ENCODE measurements at places on chromosomes 5 and 9. TPM values are rescaled to one million over a fixed set of nuclear protein-coding genes. Genes with fewer than 3 reads are reported as not detected.

- peak; percentile 84 for DNase-seq
Measured at GRCh38 chr9:133971981-133972941, 19.9 kb downstream of the VAV2 start.

GRCh38 chr9:135244271-135245221 lies 157.1 kb downstream of the OLFM1 start:
- DNase-seq: no peak

- DNase-seq: no peak
Measured at GRCh38 chr5:57817924-57818323, 335.3 kb upstream of the ACTBL2 start.

GRCh38 chr9:129703667-129704355 lies 38.4 kb downstream of the PRRX2 start:
- no peak for DNase-seq

GRCh38 chr5:160458806-160459800 lies 37.4 kb downstream of the PTTG1 start:
- DNase-seq: no peak

GRCh38 chr5:14396066-14396465 lies 185.5 kb upstream of the OTULINL start:
- DNase-seq: no peak

GRCh38 chr5:101843055-101843454 lies 453.0 kb downstream of the SLCO4C1 start:
- DNase-seq: no peak

DNA sequence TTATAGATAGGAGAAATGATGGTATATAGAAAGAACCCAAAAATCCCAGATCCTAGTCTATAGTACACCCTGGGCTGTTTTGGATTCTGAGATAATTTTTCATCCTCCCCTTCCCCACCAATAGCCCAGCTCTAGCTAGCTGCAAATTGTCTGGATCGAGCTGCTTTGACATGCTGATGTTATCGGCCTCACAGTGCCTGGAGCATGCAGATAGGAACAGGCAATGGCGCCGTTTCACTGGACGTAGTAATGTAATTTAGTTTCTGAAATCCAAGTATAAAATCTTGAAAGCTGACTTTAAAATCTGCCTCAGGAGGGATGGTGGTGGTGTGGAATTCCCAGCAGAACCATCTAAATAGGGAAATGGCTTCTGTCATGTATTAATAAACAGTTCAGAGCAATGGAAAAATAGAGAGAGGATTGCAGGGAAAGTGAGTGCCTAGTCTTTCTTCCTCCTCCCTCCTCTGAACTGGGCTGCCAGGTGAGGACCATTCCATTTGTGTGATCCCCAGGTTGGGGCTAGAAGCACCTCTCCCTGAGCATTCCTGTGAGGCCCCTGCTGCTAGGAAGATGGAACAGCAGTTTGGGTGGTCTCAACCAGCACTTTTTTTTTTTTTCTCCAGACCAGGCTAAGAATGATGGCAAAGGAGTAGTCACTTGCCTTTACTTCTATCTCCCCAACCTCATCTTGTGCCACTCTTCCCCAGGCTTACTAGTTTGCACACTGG lies 31.9 kb downstream of the FAM219A start:
- no peak for DNase-seq

- peak; percentile 46 for DNase-seq
Measured at GRCh38 chr5:138241688-138242571, 28.8 kb upstream of the CDC23 start.

GRCh38 chr9:12133416-12133815 lies 559.8 kb upstream of the TYRP1 start:
- DNase-seq: no peak

GRCh38 chr9:69297300-69297980 lies 27.6 kb upstream of the ENTREP1 start:
- DNase-seq: no peak

DNA sequence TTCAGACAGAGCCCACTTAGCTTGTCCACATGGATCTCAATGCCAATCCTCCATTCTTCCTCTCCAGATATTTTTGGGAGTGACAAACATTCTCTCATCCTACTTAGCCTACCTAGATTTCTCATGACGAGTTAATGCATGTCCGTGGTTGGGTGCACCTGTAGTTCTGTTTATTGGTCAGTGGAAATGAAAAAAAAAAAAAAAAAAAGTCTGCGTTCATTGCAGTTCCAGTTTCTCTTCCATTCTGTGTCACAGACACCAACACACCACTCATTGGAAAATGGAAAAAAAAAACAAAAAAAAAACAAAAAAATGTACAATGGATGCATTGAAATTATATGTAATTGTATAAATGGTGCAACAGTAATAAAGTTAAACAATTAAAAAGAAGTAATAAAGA lies 59.0 kb downstream of the BASP1 start:
- no peak for DNase-seq

- DNase-seq: no peak
Measured at GRCh38 chr5:72154076-72154756, 46.9 kb downstream of the MAP1B start.

GRCh38 chr9:134319306-134320125 lies 6.7 kb upstream of the RXRA start:
- no peak for DNase-seq

DNA sequence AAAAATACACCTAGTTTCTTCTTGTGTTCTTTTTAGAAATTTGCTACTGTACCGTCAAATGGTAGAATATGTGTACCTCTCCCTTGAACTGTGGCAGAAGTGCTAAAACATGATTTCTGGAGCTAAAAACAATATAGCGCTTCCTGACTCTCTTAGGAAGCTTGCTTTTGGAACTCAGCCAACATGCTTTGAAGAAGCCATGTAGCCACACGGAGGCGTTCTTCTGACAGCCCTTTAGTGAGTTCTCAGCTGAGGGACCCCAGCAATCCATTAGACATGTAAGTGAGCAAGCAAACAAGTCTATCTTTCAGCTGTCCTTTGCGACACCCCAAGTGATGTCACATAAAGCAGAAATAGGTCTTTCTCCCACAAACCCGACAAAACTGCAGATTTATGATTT lies 917.0 kb downstream of the CDH9 start:
- DNase-seq: peak; percentile 15

GRCh38 chr9:106590759-106591505 lies 272.0 kb upstream of the ZNF462 start:
- no peak for DNase-seq

DNA sequence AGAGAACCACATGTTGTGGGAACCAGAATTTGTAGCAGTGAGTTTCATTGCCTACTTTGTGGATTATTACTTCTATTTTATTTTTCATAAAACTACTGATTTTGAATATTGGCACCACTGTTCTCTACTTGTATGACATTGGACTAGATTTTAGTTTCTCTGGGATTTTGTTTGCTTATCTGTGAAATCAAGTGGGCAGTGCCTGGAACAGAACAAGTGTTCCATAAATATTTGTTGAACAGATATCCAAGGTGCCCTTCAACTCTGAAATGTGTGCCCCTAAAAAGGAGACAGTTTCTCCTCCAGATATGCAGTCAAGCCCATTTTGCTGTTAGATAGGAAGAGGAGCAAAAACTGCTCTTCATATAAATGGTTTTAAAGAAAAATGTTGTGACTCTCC lies 42.6 kb downstream of the ADAMTSL1 start:
- DNase-seq: no peak

DNA sequence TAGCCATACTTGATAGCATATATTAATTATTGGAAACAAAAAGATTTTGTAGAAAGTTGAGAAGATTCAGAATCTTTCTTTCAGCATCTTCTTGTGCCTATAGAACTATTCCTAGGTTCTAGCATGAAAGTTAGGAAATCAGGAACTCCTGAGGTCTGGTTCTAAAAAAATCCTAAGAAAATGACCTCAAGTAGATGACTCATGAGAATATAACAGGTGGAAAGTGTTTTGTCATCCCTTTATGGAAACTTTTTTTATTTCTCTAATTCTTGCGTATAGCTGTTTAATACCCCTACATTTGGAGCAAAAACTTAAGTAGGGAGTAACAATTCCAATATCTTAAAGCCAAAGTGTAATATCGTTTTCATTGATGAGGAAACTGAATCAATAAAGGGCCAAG lies 574.1 kb downstream of the NR2F1-AS1 start:
- DNase-seq: no peak

GRCh38 chr9:124231095-124231737 lies 26.5 kb upstream of the NEK6 start:
- no peak for DNase-seq

GRCh38 chr5:142016556-142016955 lies 3.7 kb upstream of the GNPDA1 start:
- DNase-seq: no peak

DNA sequence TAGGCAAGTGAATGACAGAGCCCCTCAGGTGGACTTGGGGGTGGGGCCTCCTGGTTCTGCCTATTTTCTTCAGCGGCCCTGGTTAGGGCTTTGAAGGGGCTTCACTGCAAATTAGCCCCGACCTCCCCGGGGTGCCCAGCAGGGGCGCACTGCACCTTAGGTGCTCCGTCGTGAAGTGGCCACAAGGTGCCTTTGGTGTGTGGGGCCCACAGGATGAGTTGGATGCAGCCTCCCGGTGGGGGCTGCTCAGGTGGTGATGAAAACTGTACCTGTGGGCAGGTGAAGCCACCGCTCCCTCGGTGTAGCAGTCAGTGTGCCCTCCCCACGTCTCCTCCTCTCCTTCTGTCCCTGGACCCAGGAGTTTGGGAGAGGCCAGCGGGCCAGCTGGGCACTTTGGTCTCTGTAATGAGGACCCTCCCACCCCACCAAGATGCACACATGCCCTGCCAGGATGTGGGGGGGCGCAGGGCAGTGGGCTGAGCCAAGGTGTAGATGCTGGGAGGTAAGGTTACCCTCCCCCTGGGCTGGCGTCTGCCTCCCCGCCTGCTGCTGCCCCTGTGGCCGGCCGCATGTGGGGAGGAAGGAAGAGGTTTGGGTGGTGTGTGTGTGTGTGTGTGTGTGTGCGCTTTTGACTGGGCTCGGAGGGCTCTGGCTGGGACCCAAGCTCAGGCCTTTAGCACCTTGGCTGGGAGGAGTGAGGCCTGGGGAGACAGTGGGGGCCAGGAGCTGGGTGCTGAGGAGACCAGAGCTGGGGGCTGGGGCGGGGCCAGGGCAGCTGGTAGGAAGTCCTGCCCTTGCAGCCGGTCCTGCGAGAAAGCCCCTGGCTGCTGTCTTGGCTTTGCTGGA lies 55.6 kb downstream of the RXRA start:
- DNase-seq: peak; percentile 36

- DNase-seq: no peak
Measured at GRCh38 chr9:88993871-88994460, 2.7 kb downstream of the S1PR3 start.

GRCh38 chr9:19162026-19162366 lies 34.7 kb upstream of the PLIN2 start:
- no peak for DNase-seq

DNA sequence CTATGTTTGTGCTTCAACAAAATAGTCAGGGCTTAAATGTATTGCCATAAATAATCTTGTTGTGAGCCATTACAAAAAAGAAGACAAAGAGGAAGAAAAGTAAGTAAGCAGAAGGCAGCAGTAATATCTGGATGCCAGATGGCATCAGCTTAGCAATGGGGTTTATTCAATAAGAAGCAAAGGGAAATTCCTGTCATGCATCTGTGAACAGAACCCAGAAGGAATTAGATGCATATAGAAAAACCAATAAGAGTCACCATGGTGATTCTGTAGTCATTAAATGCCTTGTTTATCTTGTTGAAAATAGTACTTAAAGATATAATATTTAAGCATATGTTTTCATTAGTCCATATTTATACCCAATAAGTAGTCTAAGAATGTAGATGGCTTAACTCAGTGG lies 216.0 kb downstream of the ADAMTSL1 start:
- DNase-seq: no peak

USP20 gene
- 10.6 TPM for total RNA-seq

IL13 gene
- total RNA-seq: not detected

PPP1R26 gene
- 15.6 TPM for total RNA-seq

VCAN gene
- 367 TPM for total RNA-seq

STC2 gene
- 26.6 TPM for total RNA-seq

SEC61B gene
- total RNA-seq: 145 TPM

PCDHB15 gene
- total RNA-seq: 1.8 TPM

ADAMTS12 gene
- total RNA-seq: 8.9 TPM

TMEFF1 gene
- 13.7 TPM for total RNA-seq

IL5 gene
- total RNA-seq: not detected

SPINK5 gene
- total RNA-seq: 3.0 TPM

KIF4B gene
- not detected for total RNA-seq

NR4A3 gene
- 2.2 TPM for total RNA-seq

LECT2 gene
- total RNA-seq: 25.0 TPM

TSSK1B gene
- total RNA-seq: 0.60 TPM

OTP gene
- not detected for total RNA-seq

RFESD gene
- total RNA-seq: 3.6 TPM

Data from hepatocyte (in vitro differentiated cells).